ENCODE measurements at places on chromosomes 5 and 9. TPM values are rescaled to one million over a fixed set of nuclear protein-coding genes. Genes with fewer than 3 reads are reported as not detected.
A peak's percentile ranks its signal among the peaks of the same experiment; 100 is the strongest.

The FRMD3 gene
- 0.89 TPM for total RNA-seq

The ZBED3 gene
- total RNA-seq, result 7.0 TPM

The TLR4 gene
- total RNA-seq, result 0.05 TPM

- peaks cover 37% of the 10 kb centered on the region for H3K4me1 ChIP-seq
- H3K27me3 ChIP-seq, result no peaks in the 10 kb centered on the region
- no peak overlapping the region for H3K4me3 ChIP-seq
- H3K27ac ChIP-seq, result no peak overlapping the region
These were observed 273.2 kb upstream of the MPDZ start for GRCh38 chr9:13552606-13553215.

GRCh38 chr9:114732823-114733222, 50.8 kb upstream of the TEX48 start:
- H3K36me3 ChIP-seq, result no peaks in the 10 kb centered on the region
- H3K27ac ChIP-seq, result no peak overlapping the region
- DNase-seq, result no peak
- no peaks in the 10 kb centered on the region for H3K4me1 ChIP-seq

- no peak overlapping the region for H3K4me3 ChIP-seq
- no peaks in the 10 kb centered on the region for H3K36me3 ChIP-seq
- peaks cover 41% of the 10 kb centered on the region for H3K4me1 ChIP-seq
- no peak for DNase-seq
- H3K27ac ChIP-seq, result no peak overlapping the region
These were observed 593.2 kb downstream of the ELAVL2 start for GRCh38 chr9:23232831-23233230.

DNA sequence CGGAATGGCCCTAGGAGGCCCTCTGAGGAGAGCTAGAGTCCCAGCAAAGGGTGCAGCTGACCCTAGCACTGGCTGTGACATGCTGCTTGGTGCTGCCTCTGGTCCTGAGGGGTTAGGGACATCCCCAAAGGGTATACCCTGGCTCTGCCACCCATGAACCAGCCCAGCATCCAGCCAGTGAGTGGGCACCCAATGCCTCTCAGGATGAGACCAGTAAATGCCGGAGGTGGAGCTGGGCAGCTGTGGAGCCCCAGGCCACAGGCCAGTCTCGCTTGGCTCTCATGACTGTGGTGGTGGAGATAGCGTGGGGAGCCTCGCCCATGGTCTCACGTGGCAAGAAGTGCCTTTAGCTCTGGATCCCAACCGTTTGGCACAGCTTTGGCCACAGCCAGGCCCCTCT, 3.7 kb upstream of the CEL start:
- H3K4me1 ChIP-seq, result peaks cover 32% of the 10 kb centered on the region
- peaks cover 29% of the 10 kb centered on the region for H3K36me3 ChIP-seq
- DNase-seq, result no peak

GRCh38 chr9:81113453-81114124, 575.8 kb downstream of the TLE1 start:
- no peaks in the 10 kb centered on the region for H3K36me3 ChIP-seq
- H3K4me3 ChIP-seq, result no peak overlapping the region
- no peaks in the 10 kb centered on the region for H3K27me3 ChIP-seq

- peaks cover 38% of the 10 kb centered on the region for H3K27me3 ChIP-seq
- no peaks in the 10 kb centered on the region for H3K36me3 ChIP-seq
- H3K4me1 ChIP-seq, result peaks cover 4% of the 10 kb centered on the region
- no peak overlapping the region for H3K27ac ChIP-seq
These were observed 15.6 kb downstream of the PRDM6 start for GRCh38 chr5:123104607-123105006.

GRCh38 chr5:93580063-93580926, 724 bp downstream of the NR2F1-AS1 start:
- no peaks in the 10 kb centered on the region for H3K36me3 ChIP-seq
- H3K27me3 ChIP-seq, result peaks cover 3% of the 10 kb centered on the region
- no peak overlapping the region for H3K27ac ChIP-seq
- DNase-seq, result peak; percentile 55
- no peak overlapping the region for H3K4me3 ChIP-seq
- H3K4me1 ChIP-seq, result peaks cover 28% of the 10 kb centered on the region

DNA sequence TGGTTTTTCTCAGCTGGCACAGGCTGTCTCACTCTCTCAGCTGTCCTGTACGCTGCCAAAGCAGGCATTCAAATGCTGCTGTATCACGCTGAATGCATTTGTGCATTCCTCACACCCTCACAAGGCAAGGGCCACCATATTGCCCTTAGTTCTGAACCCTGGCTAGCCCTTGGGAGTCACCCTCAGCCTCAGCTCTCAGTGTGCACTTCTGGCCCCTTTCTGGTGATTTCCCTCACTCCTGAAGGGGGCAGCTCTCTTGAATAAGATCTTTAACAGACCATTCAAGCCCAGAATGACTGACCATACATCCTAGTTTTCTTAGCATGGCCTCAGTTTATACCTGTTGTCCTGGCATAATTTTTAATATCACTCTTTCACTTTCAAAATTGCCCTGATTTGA, 84.3 kb downstream of the HTR1A start:
- H3K4me3 ChIP-seq, result no peak overlapping the region
- H3K36me3 ChIP-seq, result no peaks in the 10 kb centered on the region
- H3K27ac ChIP-seq, result no peak overlapping the region
- H3K27me3 ChIP-seq, result no peaks in the 10 kb centered on the region

Measured in WTC11 (cell line).